ENCODE measurements at places on chromosomes 2 and 18.

DNA sequence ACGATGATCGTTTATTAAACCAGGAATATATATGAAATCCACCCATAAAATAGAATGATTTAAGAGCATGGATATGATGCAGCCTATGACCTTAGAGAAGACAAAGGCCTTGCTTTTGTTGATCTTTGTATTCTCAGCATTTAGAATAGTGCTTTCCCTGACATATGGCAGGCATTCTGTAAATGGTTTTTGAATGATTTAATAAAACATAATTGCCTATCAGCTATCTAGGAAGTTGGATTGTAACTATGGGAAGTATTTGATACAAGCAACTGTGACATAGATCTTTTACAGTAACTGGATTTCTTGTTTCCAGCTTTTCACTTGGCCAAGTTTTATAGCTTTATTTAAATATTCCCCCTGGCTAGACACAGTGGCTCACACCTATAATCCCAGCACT, 5.1 kb upstream of the GPR155 start:
- DNase-seq: no peak

GRCh38 chr18:8224576-8224975, 384.7 kb upstream of the RAB12 start:
- DNase-seq: no peak

DNA sequence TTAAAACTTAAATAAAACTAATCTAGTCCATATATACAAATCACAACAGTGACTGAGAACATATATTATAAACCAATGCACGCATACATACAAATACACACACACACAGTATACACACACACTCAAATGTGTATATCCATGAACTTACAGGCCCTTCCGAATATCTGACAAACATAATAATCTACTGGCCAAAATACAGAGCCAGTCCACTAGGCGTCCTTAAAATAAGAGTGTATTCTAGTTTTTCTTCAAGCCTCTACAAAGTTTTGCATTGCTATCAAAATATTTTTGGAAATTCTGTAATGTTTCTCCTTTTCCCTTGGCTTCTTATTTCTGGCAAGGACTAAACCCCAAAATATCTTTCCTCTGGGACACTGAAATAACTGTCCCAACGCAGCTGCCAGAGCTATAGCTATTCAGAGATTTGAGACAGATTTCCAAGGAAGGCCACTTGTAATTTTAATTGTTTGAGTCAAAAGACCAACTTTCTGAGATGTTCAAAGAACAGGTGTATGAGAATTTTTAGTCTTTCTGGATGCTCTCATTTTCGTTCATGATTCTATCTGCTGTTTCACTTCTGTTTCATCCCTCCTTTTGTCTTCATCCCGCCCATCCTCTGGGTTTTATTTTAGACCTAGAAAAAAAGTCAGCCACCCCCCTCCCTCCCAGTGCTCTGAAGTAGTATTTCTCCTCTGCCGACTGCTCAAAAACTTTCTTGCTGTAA, 24.1 kb upstream of the SP3 start:
- DNase-seq: no peak

GRCh38 chr2:116582850-116583249, 1231.6 kb upstream of the DDX18 start:
- DNase-seq: no peak

DNA sequence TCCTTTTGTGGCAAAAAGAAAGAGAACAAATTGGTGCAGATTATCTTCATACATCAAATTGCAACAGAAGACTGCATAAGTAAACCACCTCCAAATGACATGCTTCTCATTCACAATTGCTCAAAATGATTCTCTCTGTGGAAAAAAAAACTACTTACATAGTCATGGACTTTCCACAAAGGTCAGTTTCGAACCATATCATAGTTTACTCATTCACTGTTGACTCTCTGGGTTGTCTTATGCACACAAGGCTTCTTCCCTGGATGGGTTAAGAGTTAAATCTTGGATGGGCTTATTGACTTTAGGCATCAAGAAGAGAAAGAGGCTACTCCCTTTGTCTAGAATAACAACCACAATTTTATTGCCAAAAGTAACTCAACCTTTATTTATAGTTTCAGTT, 91.3 kb upstream of the RAB27B start:
- DNase-seq: no peak

- DNase-seq: no peak
Measured at GRCh38 chr2:197798187-197798586, 6.2 kb upstream of the PLCL1 start.

- no peak for DNase-seq
Measured at GRCh38 chr18:63140038-63140450, 179.5 kb downstream of the BCL2 start.
